ENCODE measurements at places on chromosomes 2 and 18.

GRCh38 chr2:234411793-234412192 lies 85.1 kb downstream of the ARL4C start:
- no peak for DNase-seq

- DNase-seq, result no peak
These were observed 121.3 kb downstream of the AGAP1 start for GRCh38 chr2:235614900-235615712.

- DNase-seq, result no peak
These were observed 166.4 kb downstream of the GPD2 start for GRCh38 chr2:156602552-156602933.

- no peak for DNase-seq
These were observed 7.9 kb downstream of the NEUROD1 start for GRCh38 chr2:181672255-181673008.

- no peak for DNase-seq
These were observed 32.9 kb downstream of the CD28 start for GRCh38 chr2:203739351-203739750.

- DNase-seq, result no peak
These were observed 58.8 kb upstream of the SIX2 start for GRCh38 chr2:45067859-45068570.

DNA sequence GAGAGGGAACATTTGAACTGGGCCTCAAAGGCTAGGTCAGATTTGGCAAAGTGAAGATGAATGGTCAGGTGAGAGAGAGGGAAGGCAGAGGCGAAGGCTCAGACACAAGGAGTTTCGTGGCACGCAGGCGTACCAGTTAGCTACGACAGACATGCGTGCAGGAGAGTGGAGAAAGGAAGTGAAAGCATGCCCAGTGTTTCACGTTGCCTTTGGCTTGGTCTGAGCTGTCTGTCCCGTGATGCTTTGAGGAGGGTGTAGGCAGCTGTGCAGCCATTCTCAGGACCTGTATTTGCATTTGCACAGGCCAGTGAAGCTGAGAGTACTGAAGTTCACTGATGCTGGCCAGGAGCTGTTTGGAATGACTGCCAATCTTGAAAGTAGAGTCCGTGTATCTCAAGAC lies 69.5 kb downstream of the HNRNPLL start:
- DNase-seq, result no peak

- DNase-seq, result no peak
These were observed 359 bp downstream of the FRZB start for GRCh38 chr2:182866095-182866460.

DNA sequence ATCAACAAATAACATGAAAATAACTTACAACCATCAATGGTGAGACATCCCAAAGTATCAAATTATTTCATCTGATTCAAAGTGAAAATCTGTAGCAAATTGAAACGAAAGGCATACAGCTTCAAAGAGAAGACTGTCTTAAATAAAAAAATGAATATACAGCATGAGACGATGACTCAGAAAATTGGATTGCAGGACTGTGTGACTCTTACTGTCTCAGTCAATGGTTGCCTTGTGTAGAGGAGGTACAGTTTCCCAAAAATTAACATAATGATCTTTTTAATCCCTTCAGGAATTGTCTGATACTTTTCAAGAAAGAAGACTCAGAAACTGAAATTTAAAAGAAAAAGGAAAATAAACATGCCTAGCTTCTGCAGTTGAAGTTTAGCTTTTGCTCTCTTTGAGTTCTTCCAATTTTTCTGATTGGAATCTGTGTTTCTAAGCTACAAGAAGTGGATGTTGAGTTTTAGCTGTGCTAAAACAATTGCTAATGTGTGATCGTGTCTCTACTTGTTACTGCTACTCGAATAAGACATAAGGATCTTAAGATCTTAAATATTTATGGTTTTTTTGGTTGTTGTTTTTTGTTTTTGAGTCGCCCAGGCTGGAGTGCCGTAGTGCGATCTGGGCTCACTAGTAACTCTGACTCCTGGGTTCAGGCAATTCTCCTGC lies 41.1 kb upstream of the EPB41L3 start:
- no peak for DNase-seq

- DNase-seq, result peak; percentile 19
These were observed 7.3 kb upstream of the ATOH8 start for GRCh38 chr2:85746321-85747004.

DNA sequence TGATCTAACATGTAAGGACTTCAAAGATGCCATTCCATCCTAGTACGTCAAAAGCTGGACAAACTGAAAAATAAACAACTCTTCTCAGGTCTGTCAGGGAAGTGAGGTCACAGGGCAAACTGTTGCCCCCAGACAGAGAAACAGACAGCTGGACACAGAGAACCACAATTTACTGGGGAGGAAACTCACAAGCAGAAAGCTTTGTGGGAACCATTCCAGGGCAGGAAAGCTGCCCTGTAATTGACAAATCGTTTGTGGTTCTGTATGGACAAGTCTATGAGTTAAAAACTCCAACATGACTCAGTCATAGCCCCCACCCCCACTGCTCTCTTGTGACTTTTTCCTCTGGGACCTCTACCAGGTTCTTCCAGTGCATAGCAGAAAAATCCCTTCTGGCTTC lies 28.4 kb downstream of the MCEE start:
- DNase-seq, result no peak

- peak; percentile 61 for DNase-seq
These were observed 78.2 kb downstream of the UBE2E3 start for GRCh38 chr2:181058378-181059269.

DNA sequence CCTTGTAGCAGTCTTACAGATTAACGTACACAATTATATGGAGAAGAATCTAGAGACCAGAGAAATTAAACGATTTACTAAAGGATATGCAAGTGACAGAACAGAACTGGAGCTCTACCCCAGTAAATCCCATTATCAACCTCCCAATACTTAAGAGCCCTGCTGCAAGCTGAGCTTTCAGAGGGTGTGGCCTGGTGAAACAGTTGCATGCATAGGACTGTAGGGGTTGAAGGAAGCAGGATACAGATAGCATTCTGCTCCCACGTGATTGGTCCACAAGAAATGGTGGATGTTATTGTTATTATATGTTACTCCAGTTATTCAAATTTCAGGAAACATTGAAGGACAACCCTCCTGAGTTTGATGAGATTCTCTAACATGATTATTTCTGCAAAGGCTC lies 210.8 kb upstream of the THUMPD2 start:
- DNase-seq, result no peak

DNA sequence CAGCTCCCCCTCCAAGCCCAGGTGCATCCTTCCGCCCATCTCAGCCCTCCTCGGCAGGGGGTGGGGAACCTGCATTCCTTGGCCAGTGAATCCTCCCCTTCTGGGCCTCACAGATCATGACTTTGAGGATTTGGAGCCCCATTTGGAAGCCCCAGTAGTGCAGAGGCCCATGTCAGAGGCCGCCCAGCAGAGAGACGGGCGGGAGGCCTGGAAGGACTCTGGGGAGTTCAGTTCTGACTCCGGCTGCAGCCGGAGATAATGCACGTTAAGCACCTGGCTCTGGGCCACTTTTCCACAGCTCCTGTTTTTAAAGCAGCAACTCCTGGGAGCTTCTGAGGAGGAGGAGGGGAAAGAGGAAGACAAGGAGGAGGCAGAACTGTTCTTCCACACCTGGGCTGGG lies 14.9 kb downstream of the ATOH8 start:
- no peak for DNase-seq

- no peak for DNase-seq
These were observed 149.4 kb upstream of the NDUFV2 start for GRCh38 chr18:8952769-8953760.

- DNase-seq, result no peak
These were observed 3.3 kb downstream of the CIB4 start for GRCh38 chr2:26637811-26638310.

DNA sequence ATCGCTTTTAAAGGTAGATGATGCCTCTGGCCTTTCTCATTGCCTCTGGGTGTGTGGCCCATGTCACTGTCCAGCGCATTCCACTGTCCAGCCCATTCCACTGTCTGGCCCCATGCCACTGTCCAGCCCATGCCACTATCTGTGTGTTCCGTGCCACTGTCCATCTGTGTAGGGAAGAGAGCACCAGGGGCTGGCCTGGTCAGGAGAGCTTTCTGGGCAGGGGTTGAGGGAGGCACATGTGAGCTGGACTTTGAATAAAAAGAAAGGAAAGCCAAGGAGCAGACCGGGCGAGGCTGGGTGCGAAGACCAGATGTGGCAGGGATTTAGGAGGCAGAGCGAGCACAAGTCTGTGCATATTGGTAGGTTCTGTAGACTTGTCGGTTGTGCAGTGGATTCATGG lies 236.2 kb downstream of the NEDD4L start:
- DNase-seq, result no peak

DNA sequence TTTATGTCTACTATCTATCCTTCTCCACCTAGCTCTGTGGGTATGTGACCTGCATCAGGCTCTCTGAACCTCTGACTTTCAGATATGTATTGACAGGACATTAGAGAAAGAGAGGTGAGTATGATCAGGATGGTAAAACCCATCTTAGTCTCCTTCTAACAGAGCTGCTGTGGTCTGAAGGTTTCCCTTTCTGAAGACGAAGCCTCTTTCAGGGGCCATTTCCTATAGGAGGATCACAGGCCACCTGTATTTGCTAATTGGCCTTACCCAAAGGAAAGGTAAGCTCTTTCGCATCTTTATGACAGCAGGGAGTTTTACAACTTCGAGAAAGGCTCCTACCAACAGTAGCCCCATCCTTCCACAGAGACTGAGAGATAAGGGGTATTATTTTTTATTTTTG lies 442.9 kb downstream of the KCNJ3 start:
- no peak for DNase-seq

DNA sequence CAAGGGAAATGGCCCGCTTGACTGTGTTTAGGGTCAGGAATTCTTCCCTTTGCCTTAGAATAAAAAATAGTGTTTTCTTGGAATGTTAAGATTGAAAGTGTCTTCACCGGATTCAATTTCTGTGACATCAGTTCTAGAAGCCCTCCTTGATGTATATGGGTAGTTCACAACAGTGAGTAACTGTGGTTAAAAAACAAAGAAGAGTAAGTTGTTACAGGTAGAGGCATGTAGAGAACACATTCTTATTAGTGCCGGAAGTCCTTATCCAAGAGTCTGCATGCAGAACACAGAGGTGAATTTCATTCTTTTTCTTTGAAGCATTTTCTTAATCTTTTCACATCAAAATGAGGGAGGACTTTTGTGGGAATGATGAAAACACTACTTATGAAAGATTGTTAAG lies 105.5 kb downstream of the FMNL2 start:
- DNase-seq, result no peak

GRCh38 chr2:187554704-187555082 lies 458 bp upstream of the TFPI start:
- DNase-seq, result no peak

GRCh38 chr18:77622009-77622692 lies 372.5 kb downstream of the GALR1 start:
- DNase-seq, result no peak

GRCh38 chr2:41579806-41580205 lies 468.0 kb upstream of the PKDCC start:
- DNase-seq, result no peak

- DNase-seq, result no peak
These were observed 62.0 kb downstream of the BIRC6 start for GRCh38 chr2:32418778-32419177.

DNA sequence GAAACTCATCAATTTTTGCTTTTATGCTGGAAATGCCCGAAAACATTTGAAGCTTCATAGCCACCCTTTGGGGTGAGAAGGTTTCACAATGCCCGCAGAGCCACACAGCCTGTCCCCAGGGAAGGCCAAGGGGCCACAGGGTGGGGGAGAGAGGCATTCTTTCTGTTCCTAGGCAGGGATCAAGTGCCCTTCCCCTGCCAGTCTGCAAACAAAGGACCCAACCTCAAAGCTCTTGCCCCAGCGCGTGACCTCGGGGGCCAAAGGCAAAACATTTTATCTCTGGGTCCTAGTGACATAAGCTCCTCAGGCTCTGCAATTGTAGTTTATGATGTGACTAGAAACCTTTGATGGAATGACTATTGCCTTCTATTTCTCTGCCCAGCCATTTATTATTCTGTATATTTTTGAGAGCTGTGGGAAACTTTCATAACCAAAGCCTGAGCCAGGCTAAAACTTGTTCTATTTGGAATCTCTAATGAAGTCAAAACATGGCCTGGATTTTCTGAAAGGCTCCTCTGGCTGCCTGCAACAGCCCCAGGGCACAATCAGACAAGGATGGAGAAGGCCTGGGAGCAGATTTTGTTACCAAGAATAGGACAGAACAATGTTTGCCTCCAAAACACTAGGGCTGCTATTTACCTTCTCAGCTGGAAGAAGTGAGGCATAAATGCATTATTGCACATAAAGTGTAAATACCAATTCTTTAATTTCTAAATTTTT lies 137.2 kb upstream of the KCTD1 start:
- DNase-seq, result no peak

- no peak for DNase-seq
These were observed 13.3 kb upstream of the GALM start for GRCh38 chr2:38652431-38653273.
